ENCODE measurements at places on chromosomes 12 and 14. TPM values are rescaled to one million over a fixed set of nuclear protein-coding genes. Genes with fewer than 3 reads are reported as not detected.

Gene KRT82
- not detected for total RNA-seq

- DNase-seq = no peak
Measured at GRCh38 chr12:126219139-126219538, 1153.9 kb downstream of the AACS start.

- no peak for DNase-seq
Measured at GRCh38 chr12:87384226-87384625, 645.0 kb downstream of the C12orf50 start.

DNA sequence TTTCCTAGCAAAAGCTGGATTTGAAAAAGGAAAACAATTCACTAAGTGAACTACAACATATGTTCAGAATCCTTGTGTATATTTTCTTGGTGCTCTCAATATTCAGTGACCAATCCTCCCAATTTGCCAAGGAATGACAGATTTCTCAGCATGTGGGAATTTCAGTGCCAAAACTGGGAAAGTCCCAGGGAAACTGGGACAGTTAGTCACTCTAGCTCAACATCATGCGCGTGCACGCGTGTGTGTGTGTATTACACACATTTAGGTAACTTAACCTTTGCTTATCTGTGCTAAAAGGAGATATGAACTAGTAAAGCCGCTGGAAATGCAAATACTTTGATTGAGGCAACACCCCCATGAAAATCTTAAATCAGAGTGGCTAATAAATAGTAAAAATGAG, 26.1 kb upstream of the SLC6A13 start:
- DNase-seq = peak; percentile 81

- DNase-seq = peak; percentile 56
Measured at GRCh38 chr12:92596383-92596782, 106.4 kb upstream of the PLEKHG7 start.
